ENCODE measurements at places on chromosomes 12 and 14.

GRCh38 chr12:12819221-12819620 is 6.1 kb downstream of the DDX47 start:
- DNase-seq, result no peak

DNA sequence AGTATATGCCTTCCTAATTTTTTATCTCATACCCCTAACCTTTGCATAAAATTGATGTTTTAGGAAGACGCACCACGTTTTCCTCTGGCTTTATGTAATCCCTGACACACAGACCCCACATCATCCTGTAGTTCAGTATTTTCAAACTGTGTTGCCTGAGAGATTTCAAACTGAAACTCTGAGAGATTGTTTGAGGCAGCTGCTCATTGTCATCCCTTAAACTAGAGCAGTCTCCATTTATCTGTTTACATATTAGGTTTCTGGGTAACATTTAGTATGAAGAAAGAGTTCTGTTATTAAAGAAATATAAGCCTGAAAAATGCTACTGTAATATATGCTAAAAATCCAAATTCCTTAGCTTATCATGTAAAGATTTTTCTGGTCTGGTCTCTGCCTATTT is 24.3 kb downstream of the MNAT1 start:
- DNase-seq, result no peak

DNA sequence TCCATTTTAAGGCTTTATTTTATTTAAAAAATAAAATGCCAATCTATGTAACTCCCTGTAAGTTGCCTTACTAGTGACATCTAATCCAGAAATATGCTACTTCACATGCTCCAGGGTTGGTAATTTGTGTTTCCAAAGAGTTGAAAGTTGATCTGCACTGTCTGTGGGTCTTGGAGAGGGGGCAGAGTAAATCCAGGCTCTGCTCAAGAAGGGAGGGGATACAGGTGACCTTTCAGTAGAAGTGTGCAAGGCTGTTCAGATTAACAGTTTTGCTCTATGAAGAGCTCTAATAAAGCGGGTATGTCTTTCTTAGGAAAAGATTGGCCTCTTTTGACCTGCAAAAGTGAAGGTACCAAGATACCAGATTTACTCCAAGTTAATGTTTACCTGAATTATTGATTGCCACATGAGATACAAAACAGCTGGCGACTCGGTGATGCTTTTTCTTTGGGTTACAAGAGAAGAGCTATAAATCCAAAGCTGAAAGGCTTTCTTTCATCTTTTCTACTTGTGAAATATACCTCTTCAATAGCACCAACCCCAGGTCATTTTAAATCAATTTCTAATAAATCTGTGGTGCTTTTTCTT is 75.6 kb upstream of the FLRT2 start:
- no peak for DNase-seq

DNA sequence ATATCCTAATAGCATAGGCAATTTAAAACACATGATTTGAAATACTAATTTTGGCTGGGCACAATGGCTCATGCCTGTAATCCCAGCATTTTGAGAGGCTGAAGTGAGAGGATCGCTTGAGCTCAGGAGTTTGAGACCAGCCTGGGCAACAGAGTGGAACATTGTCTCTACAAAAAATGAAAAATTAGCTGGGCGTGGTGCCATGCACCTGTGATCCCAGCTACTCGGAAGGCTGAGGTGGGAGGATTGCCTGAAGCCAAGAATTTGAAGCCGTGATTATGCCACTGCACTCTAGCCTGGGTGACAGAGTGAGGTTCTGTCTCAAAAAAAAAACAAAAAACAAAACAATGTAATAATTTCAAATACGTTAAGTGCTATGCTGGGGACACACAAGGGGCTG is 83.3 kb downstream of the SSPN start:
- DNase-seq, result no peak

DNA sequence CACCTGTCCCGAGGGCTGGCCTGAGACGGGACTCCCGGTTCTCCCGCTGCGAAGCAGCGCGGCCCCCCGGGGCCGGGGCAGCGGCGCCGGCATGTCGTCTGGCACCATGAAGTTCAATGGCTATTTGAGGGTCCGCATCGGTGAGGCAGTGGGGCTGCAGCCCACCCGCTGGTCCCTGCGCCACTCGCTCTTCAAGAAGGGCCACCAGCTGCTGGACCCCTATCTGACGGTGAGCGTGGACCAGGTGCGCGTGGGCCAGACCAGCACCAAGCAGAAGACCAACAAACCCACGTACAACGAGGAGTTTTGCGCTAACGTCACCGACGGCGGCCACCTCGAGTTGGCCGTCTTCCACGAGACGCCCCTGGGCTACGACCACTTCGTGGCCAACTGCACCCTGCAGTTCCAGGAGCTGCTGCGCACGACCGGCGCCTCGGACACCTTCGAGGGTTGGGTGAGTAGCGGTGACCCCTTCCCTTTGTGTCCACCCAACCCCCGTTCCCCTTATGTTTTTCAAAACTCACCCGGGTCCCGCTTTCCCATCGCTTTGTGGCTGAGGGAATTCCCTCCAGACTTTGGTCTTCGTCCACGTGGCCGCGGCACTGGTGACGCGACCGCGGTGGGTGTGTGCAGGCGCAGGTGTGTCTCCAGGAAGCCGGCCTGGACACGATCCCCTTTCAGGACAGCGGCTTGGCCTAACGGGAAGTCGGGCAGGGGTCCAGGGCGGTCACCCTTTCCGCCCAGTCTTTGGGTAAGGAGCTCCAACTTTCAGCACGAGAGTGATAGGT is 826 bp downstream of the PRKCH start:
- no peak for DNase-seq

GRCh38 chr14:104843006-104843405 is 22.1 kb upstream of the CEP170B start:
- no peak for DNase-seq

DNA sequence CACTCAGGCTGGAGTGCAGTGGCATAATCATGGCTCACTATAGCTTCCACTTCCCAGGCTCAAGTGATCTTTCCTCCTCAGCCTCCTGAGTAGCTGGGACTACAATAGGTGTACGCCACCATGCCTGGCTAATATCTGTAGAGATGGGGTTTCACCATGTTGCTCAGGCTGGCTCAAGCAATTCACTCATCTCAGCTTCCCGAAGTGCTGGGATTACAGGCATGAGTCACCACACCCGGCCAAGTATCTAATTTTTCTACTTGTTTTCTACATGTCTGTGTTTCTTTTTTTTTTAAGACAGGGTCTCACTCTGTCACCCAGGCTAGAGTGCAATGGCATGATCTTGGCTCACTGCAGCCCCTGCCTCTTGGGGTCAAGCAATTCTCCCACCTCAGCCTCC is 119.7 kb upstream of the MED13L start:
- no peak for DNase-seq

GRCh38 chr14:38044710-38045109 is 163.0 kb upstream of the SSTR1 start:
- no peak for DNase-seq

GRCh38 chr14:102610968-102611811 is 18.7 kb downstream of the RCOR1 start:
- no peak for DNase-seq

GRCh38 chr14:90388437-90388836 is 8.4 kb upstream of the CALM1 start:
- DNase-seq, result no peak

- no peak for DNase-seq
These were observed 765.6 kb upstream of the FOXG1 start for GRCh38 chr14:28001002-28001401.

DNA sequence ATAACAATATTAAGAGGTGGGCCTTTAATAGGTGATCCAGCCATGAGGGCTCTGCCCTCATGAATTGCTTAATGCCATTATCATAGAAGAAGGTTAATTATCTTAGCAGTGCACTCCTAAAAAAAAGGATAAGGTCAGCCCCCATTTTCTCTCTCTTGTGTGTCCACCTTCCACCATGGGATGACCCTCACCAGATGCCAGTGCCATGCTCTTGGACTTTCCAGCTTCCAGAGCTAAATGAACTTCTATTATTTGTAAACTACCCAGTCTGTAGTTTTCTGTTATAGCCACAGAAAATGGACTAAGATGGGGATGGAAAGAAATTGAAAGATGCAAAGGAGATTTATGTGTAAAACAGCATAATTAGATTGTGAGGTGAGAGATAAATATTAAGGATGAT is 125.4 kb downstream of the FOXA1 start:
- no peak for DNase-seq
